ENCODE measurements at places on chromosomes 12 and 14. TPM values are rescaled to one million over a fixed set of nuclear protein-coding genes. Genes with fewer than 3 reads are reported as not detected.
A peak's percentile ranks its signal among the peaks of the same experiment; 100 is the strongest.

DNA sequence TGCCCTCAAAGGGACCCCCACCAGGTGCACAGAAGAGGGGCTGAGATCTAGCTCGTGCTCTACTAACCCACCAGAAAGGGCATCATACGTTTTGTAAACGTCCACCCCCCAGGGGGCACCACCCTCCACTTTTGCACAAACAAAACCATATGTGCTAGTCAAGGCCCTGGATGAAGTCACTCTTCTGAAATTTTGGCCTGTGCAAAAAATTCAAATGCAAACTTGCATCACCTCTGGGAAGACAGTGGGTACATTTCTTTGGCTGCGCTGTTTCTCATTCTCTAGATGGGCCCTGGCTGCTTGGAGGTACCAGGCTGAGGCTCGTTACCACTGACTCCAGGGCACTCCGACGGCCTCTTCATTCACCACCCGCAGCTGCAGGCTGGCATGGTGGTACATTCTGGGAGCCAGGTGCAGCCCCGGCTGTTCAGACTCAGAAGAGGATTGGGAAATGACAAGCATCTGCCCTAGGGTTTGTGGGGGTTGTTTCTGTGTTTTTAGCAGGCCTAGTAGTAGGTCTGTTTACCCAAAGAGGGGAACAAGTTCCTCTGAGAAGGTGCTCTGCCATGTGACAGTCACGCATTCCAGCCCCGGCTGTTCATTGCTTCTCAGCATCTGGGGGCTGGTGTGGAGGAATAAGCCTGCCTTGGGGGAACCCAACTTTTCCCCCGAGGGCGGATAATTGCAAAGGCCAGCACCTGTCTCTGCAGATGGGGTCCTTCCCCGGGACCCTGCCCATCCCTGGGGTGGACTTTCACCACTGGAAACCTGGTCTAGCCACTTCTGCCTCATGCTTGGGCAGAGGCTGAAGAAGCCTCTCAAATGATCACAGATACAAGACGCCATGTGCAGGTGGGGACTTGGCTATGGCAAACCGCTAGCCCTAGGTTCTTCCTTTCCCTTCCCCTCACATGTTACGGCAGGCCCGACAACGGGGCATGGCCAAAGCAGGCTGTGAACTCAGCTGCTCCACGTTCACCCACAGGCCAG is 147.6 kb downstream of the DPF3 start:
- no peak for DNase-seq
- no peak overlapping the region for H3K27ac ChIP-seq
- no peak overlapping the region for H3K4me3 ChIP-seq
- no peaks in the 10 kb centered on the region for H3K27me3 ChIP-seq

DNA sequence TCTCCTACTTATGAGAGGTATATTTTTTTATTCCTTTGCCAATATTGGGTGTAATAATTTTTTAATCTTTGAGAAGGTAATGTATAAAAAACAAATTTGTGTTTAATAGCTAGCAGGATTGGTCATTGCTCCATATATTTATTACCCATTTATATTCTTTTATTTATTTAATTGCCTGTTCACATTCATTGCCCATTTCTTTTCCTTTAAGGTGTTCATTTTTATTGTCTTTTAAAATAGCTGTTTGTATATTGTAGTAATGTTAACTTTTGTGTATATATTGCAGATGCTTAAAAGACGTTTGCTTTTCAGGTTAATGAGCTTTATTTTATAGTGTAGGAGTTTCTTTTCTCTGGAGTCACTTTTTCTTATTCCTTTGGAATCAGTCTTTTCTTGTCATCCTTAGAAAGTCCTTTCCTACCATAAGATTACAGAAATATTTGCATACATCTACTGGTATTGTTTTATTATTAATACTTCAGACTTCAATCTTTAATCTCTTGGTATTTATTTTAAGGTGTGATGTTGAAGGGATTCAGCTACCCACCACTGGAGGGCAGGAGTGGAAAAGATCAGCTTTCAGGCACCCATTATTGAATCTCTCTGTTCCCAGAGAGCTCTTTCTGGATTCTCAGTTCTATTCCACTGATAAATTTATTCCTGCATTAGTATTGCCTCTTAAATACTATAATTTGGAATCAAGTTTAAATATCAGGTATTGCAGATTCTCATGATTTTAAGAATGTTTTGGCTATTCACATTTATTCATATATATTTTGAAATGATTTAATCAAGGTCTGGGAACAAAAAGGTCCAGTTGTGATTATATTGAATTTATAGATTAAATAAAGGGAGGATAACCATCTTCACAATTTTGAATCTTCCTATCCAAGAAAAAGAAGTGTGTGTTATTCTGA is 17.3 kb downstream of the PPM1A start:
- H3K4me3 ChIP-seq = no peak overlapping the region
- no peaks in the 10 kb centered on the region for H3K4me1 ChIP-seq
- no peaks in the 10 kb centered on the region for H3K27me3 ChIP-seq
- no peak overlapping the region for H3K27ac ChIP-seq

- no peak for DNase-seq
- H3K4me1 ChIP-seq = no peaks in the 10 kb centered on the region
These were observed 26.3 kb downstream of the SLC15A4 start for GRCh38 chr12:128797119-128798118.

GRCh38 chr12:22047494-22047893 is 1.5 kb downstream of the CMAS start:
- H3K27me3 ChIP-seq = no peaks in the 10 kb centered on the region
- H3K36me3 ChIP-seq = no peaks in the 10 kb centered on the region
- DNase-seq = no peak
- peak overlapping the region; percentile 79 for H3K4me3 ChIP-seq

- no peaks in the 10 kb centered on the region for H3K27me3 ChIP-seq
- no peak overlapping the region for H3K27ac ChIP-seq
- H3K36me3 ChIP-seq = no peaks in the 10 kb centered on the region
- no peak overlapping the region for H3K4me3 ChIP-seq
- no peaks in the 10 kb centered on the region for H3K4me1 ChIP-seq
These were observed 26.0 kb upstream of the SPATA7 start for GRCh38 chr14:88359500-88359899.

DNA sequence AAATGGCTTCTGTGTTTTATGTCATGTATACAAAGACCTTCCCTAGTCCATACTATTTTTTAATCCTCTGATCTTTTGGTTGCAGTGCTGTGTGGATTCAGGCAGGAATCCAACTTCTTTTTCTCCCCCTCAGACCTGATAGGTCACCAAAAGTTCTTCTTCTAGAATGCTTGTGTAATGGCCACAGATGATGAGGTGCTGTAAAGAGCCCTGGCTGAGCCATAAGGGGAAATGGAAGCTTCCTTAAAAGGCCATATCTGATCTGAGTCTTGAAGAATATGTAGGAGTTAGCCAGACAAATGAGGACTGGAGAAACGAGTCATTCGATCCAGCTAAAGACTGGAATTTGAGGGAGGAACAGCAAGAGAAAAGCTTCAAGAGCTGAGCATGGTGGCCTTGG is 353.9 kb downstream of the PCNX1 start:
- H3K4me3 ChIP-seq = no peak overlapping the region
- no peaks in the 10 kb centered on the region for H3K36me3 ChIP-seq
- no peaks in the 10 kb centered on the region for H3K4me1 ChIP-seq
- H3K27ac ChIP-seq = no peak overlapping the region
- no peak for DNase-seq
- no peaks in the 10 kb centered on the region for H3K27me3 ChIP-seq

DNA sequence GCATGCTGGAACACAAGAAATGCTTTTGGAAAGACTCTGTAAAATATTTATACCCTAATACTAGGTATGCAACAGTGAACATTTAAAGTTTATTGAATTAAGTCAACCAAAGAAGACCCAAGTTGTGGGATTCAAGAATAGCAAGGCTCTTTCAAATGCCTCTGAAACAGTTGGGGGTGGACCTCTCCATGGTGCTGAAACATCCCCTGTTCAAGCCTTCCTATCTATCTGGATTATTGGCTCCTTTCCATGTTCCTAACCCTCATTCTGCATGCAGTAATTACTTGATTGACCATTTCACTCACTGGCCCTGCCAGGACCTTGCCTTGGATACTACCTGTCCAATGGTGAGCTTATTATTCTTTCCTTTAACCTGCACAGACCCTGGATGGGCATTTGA is 349.7 kb downstream of the NRXN3 start:
- H3K27ac ChIP-seq = no peak overlapping the region
- H3K4me1 ChIP-seq = no peaks in the 10 kb centered on the region
- DNase-seq = no peak
- H3K27me3 ChIP-seq = no peaks in the 10 kb centered on the region

DNA sequence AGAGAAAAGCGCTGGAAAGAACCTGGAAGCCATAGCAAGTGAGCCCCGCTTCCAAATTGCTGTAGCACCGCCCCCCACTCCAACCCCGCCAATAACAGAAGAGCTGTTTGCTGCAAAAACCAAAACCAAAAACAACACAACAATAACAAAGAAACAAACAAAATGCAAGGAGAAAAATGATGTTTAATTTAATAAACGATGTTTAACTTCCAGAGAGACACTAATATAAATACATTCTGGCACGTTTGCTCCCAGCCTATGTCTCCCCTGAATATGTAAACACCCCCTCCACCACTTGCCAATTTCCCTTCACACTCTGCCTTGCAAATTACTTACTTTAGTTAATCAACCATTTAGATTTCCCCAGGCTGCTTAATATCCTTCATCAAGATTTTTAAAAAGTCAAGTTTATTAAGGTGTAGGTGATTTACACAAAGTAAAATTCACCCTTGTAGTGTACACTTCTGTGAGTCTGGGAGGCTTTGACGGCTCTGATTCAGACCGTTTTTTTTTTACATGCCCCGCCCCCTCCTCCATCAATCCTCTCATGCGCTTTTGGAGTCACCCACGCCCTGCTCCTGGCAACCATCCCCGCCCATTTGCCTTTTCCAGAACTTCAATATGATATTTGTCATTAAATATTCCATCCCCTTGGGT is 482 bp upstream of the IFI27L2 start:
- no peaks in the 10 kb centered on the region for H3K27me3 ChIP-seq
- peak overlapping the region; percentile 47 for H3K4me3 ChIP-seq
- peaks cover 4% of the 10 kb centered on the region for H3K4me1 ChIP-seq
- no peak for DNase-seq
- H3K27ac ChIP-seq = no peak overlapping the region

DNA sequence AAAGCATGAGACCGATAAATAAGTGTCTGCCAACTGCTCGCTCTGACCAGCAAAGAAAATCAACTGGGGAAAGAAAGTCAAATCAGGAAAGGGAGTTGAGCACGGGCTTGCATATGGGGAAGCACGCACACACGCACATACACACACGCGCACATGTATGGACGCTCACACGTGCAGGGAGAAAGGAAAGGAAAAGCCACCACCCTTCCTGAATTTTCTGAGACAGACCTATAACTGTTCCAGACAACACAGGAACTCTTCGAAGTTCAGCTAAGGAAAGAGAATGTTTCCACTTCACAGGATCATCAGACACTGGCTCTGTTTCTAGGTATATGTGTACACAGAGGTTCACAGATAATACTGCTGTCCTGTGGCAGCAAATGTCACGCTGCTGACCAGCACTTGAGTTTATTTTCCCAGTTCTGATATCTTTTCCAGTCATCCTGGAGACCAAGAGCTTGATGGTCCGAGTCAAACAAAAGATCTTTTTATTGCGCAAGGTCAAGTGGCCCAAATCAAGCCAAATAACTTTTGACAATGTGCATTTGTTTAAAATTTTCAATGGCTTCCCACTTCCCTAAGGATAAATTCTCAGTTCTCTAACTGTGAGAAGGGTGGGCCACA is 82.1 kb upstream of the TMCC3 start:
- H3K36me3 ChIP-seq = no peaks in the 10 kb centered on the region
- H3K4me1 ChIP-seq = no peaks in the 10 kb centered on the region
- no peak overlapping the region for H3K4me3 ChIP-seq
- peaks cover 6% of the 10 kb centered on the region for H3K27me3 ChIP-seq
- no peak for DNase-seq
- no peak overlapping the region for H3K27ac ChIP-seq

- H3K27me3 ChIP-seq = no peaks in the 10 kb centered on the region
- no peaks in the 10 kb centered on the region for H3K4me1 ChIP-seq
- no peak overlapping the region for H3K4me3 ChIP-seq
- DNase-seq = no peak
- no peaks in the 10 kb centered on the region for H3K36me3 ChIP-seq
- no peak overlapping the region for H3K27ac ChIP-seq
These were observed 693.9 kb downstream of the MED13L start for GRCh38 chr12:115583591-115583990.

- peaks cover 6% of the 10 kb centered on the region for H3K4me1 ChIP-seq
- peak within 1 kb of the TSS; percentile 82 for H3K27ac ChIP-seq
- peak; percentile 36 for DNase-seq
- H3K36me3 ChIP-seq = no peaks in the 10 kb centered on the region
- no peaks in the 10 kb centered on the region for H3K27me3 ChIP-seq
These were observed at the start of gene ERBB3 for GRCh38 chr12:56079723-56080555. ERBB3 (plus strand) TSS chr12:56080165; CDS start chr12:56080301, 136 bp downstream.

GRCh38 chr14:71529848-71530247 is 402.4 kb upstream of the RGS6 start:
- H3K27me3 ChIP-seq = no peaks in the 10 kb centered on the region
- H3K4me1 ChIP-seq = no peaks in the 10 kb centered on the region
- H3K27ac ChIP-seq = no peak overlapping the region
- no peak overlapping the region for H3K4me3 ChIP-seq
- H3K36me3 ChIP-seq = no peaks in the 10 kb centered on the region

GRCh38 chr12:113184900-113185179 is 438 bp downstream of the DDX54 start:
- peaks cover 14% of the 10 kb centered on the region for H3K36me3 ChIP-seq
- H3K4me1 ChIP-seq = peaks cover 14% of the 10 kb centered on the region
- peak overlapping the region; percentile 77 for H3K27ac ChIP-seq
- no peaks in the 10 kb centered on the region for H3K27me3 ChIP-seq
- H3K4me3 ChIP-seq = peak overlapping the region; percentile 84

DNA sequence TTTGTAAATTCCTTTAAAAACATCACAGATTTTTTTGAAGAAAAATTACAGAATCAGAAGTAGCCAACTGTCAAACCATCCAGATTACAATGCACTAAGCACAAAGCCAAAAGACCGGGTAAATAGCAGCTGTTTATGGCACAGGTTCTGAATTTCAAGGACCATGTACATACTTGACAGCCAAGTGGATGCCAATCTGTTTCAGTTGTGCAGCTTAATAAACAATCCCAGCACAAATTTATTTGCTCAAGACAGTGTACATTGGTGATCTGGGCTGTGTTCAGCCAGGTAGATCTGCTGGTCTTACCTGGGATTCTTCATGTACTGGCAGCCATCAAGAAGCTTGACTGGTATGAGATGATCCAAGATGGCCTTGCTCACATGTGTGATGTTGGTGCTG is 229.8 kb upstream of the FLRT2 start:
- H3K27ac ChIP-seq = no peak overlapping the region
- no peaks in the 10 kb centered on the region for H3K4me1 ChIP-seq
- no peak overlapping the region for H3K4me3 ChIP-seq
- no peaks in the 10 kb centered on the region for H3K27me3 ChIP-seq
- H3K36me3 ChIP-seq = no peaks in the 10 kb centered on the region
- DNase-seq = no peak

- H3K27me3 ChIP-seq = no peaks in the 10 kb centered on the region
- H3K4me3 ChIP-seq = peak overlapping the region; percentile 84
- DNase-seq = no peak
These were observed 1.2 kb downstream of the FBRSL1 start for GRCh38 chr12:132491138-132491663.

The SRSF5 gene
- 154 TPM for total RNA-seq

The PPM1H gene
- total RNA-seq = 22.9 TPM

The FAM234B gene
- total RNA-seq = 5.4 TPM

The SERPINA12 gene
- total RNA-seq = not detected

The ARF3 gene
- 224 TPM for total RNA-seq

The RDH16 gene
- 0.08 TPM for total RNA-seq

Data from Panc1 (cell line).